Right cardiac atrium (tissue), 5 donors: ENCODE measurements at places on chromosomes 3 and 15. TPM values are rescaled to one million over a fixed set of nuclear protein-coding genes. Genes with fewer than 3 reads are reported as not detected.

Gene CKMT1A
- total RNA-seq = 0.43 TPM

Gene BCHE
- total RNA-seq = 9.7 TPM

Gene ZMYND10
- total RNA-seq = 0.26 TPM

Gene NPAP1
- total RNA-seq = 0.08 TPM

Gene CADM2
- 14.3 TPM for total RNA-seq
